ENCODE measurements at places on chromosomes 11 and 22. TPM values are rescaled to one million over a fixed set of nuclear protein-coding genes. Genes with fewer than 3 reads are reported as not detected.

Gene ZNF280A
- total RNA-seq: 3.5 TPM

Gene PLAAT5
- not detected for total RNA-seq

Gene NCF4
- total RNA-seq: 0.33 TPM

Gene DGCR6
- 1.8 TPM for total RNA-seq

Gene JRKL
- 6.4 TPM for total RNA-seq

Gene KDELR3
- 19.5 TPM for total RNA-seq

Gene GDPD4
- not detected for total RNA-seq

Gene IRAG1
- 0.05 TPM for total RNA-seq

Gene SCARF2
- total RNA-seq: 0.97 TPM

Gene OR52I1
- not detected for total RNA-seq

Gene PDGFB
- total RNA-seq: 4.3 TPM

Gene SEPTIN5
- 7.0 TPM for total RNA-seq

Gene RASD2
- 0.80 TPM for total RNA-seq

Gene OR8G1
- total RNA-seq: not detected

Gene NLRP14
- not detected for total RNA-seq

Gene ZBED5
- total RNA-seq: 27.0 TPM

Gene TENM4
- total RNA-seq: 0.01 TPM

Gene OR51B5
- 0.10 TPM for total RNA-seq

Gene PHF21B
- total RNA-seq: 0.61 TPM

Gene C11orf65
- not detected for total RNA-seq

Gene CSRP3
- not detected for total RNA-seq

Gene IL10RA
- 0.07 TPM for total RNA-seq

Gene OR5P2
- not detected for total RNA-seq

Gene GPR83
- total RNA-seq: not detected

Gene ADAMTS8
- 0.26 TPM for total RNA-seq

Gene C11orf87
- 0.07 TPM for total RNA-seq

Gene DYNC2H1
- total RNA-seq: 6.7 TPM

Gene SLC15A3
- not detected for total RNA-seq

Measured in A549 treated with GW870086 at 1 μM for 4 hours (cell line).